Right ventricle myocardium inferior (tissue), 1 donor: ENCODE measurements at places on chromosomes 5 and 9. TPM values are rescaled to one million over a fixed set of nuclear protein-coding genes. Genes with fewer than 3 reads are reported as not detected.
A peak's percentile ranks its signal among the peaks of the same experiment; 100 is the strongest.

- DNase-seq: no peak
These were observed 253.3 kb downstream of the EDIL3 start for GRCh38 chr5:84131372-84131771.

- DNase-seq: no peak
These were observed 130.6 kb downstream of the DTWD2 start for GRCh38 chr5:118857700-118858099.

GRCh38 chr9:117480253-117480652, 65.4 kb upstream of the ASTN2 start:
- no peak for DNase-seq

Gene IL33
- 29.6 TPM for total RNA-seq

DNA sequence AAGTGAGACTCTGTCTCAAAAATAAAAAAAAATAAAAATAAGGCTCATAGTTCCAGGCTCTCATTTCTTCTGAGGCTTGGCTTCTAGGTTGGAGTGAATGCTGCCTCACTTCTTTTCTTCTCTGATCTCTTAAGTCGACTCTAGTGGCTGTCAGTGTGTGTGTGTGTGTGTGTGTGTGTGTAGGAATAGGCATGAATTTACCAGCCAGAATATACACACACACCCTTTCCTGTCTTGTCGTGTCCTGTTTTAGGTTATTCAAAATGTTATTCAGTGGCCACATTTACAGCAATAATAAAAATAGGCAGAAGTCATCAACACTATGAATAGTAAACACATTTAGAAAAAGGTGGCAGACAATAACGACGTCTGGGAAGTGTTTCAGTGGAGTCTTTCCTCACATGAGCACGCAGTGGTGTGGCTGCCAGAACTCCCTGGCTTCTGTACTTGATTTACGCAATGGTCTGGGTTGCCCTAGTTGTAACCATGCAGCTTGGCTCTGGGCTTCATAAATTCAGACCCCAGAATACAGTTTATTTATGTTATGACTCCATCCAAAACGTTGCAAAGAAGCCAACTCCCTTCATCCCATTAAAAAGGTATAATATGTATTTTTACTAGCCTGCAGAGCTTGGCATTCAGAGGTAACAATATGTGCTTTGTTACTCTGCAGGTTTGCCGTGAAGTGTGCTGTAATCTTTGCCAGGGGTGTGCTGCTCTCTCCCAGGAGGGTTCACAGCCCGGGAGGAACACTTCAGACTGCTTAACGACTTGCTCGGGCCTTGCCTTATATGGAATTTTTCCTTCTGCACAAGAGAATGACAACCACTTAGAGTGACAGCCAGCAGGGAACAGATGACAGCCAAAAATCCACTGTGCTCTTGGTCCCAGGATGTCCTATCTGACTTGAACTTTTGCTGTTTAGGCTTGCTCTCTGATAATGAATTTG, 34.4 kb upstream of the PALM2AKAP2 start:
- peak; percentile 78 for DNase-seq

Gene MZB1
- 1.2 TPM for total RNA-seq

DNA sequence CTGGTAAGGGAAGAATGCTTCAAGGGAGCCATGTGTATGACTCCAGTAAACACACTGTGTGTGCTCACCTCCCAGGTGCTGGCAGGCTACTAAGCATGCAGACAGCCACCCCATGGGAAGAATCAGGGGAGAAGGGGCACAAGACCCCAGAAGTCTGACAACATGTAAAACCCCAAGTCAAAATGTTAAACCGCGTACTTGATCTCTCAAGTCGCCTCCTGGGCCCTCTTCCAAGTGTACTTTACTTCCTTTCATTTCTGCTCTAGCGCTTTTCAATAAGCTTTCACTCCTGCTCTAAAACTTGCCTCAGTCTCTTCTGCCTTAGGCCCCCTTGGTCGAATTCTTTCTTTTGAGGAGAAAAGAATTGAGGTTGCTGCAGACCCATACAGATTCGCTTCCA, 31.3 kb downstream of the DAPK1 start:
- no peak for DNase-seq

Gene LCN15
- 0.46 TPM for total RNA-seq

GRCh38 chr5:172411484-172412072, 42.7 kb downstream of the SH3PXD2B start:
- DNase-seq: peak; percentile 71

DNA sequence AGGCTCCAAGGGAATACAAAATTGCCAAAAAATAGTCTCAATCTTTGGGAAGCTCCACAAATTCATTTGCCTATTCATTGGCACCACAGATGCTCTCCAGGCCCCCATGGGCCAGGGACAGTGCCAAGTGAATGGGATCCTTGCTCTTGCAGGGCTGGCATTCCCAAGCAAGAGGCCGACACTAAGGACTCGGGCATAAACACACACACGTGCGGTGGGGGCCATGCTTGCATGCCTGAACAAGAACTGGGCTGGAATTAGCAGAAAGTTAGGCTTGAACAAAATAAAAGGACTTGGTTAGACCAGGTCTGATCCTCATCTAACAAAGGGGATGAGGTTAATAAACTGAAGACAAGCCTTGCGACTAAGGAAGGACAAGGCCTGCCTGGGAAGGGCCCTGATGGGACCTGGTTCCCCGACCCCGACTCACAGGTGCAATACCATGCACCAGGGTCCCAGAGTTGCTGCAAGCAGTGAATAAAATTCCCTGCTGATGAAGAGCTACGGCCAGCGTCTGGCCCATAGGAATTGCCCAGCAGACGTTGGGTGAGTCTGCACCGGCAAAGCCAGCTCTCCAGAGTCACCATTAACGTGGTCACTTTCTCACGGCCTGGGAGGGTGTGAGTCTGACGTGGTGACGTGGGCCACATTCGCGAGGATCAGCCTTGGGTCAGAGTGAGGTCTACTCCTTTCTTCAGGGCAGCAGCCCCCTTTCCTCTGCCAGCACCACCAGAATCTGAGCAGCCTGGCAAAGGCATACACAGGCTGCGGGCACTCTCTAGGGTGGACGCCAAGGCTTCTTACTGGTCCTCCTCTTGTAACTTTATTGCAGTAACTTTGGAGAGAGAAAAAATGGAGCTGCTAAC, 77.4 kb upstream of the FCN1 start:
- DNase-seq: no peak

DNA sequence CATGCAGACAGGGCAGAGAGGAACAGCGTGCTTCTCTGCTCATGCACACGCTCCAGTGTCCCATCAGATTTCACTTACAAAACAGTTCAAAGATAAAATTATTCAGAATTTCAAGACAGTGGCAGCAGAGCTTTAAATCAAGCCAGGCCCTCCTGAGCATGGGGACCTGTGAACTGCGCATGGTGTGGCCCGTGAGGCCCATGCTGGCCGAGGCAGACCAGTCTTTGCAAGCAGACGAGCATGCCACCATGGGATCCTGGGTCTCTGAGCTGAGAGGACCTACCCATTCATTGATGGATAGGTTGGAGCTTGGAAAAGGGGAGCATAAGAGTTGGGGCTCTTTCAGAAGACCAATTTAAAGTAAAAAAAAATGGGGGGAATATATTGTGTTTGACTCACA, 35.0 kb upstream of the SAP30L start:
- no peak for DNase-seq

DNA sequence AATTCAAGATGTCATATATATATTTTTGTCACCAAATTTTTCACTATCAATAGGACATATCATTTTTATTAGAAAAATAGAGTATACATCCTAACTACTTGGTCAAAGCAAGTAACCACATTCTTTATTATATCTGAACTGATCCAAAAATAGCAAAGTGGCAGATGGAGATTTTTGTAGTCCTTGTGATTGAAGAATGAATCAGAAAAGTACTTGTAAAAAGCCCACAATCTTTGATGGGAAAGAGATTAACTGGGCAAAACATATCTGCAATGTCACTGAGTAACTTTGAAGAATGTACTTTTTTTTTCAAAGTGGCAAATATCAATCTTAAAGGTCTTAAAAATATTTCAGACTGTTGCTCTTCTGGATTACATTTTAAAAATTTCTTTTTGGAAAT, 1040.6 kb upstream of the SEMA6A start:
- no peak for DNase-seq

Gene DAPK1
- 6.3 TPM for total RNA-seq

Gene PCDHA2
- not detected for total RNA-seq

DNA sequence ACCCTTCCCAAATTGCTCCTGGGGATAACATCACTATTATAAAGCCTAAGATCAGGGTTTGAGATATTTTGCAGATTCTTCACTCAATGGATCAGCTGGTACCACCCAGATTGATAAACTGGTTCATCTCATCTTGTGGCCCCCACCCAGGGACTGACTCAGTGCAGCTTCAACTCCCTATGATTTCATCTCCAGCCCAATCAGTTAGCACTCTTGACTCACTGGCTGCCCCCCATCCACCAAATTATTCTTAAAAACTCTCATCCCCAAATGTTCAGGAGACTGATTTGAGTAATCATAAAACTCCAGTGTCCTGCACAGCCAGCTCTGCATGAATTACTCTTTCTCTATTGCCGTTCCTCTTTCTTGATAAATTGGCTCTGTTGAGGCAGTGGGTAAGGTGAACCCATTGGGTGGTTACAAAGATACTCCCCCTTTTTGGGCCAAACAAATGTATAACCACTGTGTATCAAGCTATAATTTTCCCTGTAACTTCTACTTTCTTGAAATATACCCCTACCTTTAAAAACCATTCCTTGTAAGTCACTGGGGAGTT, 263.3 kb upstream of the IL12B start:
- DNase-seq: no peak

DNA sequence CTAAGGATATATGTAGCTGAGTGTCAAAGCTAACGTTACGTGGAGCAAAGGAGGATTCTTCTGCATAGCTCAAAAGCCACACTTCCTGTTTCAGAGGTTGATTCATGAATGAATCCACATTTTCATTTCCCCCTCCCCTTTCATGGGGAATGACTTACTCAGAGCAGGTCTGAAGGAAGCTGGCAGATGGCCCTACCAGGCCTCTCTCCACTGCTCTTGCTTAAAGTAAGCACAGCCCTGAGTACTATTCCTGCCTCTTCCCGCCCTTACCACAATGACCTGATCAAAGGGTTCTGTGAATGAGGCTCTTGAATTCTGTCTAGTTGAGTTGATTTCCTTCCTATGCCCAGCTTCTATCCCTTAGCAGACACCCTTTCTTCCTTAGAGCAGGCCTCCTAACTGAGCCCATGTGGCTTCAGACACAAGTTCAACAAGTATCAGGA, 6.3 kb downstream of the IGIP start:
- no peak for DNase-seq

GRCh38 chr5:17769277-17769676, 135.0 kb downstream of the TAF11L14 start:
- DNase-seq: no peak

Gene MYMK
- total RNA-seq: not detected

Gene PCDHB2
- total RNA-seq: 1.7 TPM

Gene PJA2
- 70.5 TPM for total RNA-seq

DNA sequence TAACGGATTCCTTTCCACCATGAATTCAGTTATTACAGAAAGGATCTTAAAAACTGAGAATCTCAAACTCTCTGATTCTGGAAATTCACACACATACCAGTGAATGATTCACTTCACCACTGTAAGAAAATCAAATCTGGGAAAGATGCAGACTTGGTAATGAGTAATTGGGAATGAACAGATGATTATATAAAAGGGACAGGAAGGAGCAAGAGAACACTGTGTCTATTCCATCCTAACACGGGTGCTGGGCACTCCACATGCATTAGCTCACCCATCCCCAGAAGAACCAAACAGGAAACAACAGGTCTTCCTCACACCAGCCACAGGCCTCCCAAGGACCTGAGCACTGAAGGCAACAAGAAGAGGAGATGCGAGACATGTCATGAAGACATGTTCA, 74.8 kb upstream of the ZNF622 start:
- DNase-seq: no peak

Gene PFN3
- total RNA-seq: not detected

DNA sequence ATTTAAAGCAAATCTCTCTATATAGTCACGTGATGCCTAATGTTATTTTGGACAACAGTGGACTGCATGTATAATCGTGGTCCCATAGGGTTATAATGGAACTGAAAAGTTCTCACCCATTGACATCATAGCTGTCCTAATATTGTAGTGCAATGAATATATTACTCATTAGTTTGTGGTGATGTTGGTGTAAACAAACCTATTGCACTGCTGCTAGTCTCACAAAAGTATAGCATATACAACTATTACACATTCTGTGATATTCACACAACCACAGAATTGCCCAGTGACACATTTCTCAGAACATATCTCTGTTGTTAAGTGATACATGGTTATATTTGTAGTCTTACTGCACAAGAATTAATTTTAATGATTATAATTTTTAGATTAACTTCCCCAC, 37.7 kb downstream of the IPO11 start:
- DNase-seq: no peak

DNA sequence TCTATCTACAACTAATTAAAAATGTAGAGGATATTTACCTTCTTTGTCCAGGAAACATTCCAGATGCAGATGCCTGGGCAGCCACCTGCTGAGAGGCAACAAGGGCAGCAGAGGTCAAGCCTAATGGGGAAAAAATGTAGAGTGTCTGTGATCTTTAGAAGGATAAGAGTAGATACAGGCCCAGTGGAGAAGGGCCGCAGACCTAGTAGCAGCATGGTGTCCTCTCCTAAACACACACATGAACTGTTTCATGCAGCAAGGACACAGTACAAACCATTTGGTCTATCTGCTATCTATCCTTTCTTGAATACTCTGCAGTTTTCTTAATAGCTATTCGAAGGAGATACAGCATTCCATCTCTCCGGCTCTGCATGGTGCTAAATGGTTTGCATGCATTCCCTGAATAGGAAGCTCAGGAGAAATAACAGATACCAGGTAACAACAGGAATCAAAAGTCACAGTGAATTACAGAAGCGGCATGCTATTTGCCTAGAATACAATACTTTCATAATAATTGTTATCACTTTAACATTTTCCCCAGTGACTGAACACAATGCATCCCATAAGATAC, 107.3 kb downstream of the ZNF608 start:
- no peak for DNase-seq

Gene HTR4
- 0.22 TPM for total RNA-seq

DNA sequence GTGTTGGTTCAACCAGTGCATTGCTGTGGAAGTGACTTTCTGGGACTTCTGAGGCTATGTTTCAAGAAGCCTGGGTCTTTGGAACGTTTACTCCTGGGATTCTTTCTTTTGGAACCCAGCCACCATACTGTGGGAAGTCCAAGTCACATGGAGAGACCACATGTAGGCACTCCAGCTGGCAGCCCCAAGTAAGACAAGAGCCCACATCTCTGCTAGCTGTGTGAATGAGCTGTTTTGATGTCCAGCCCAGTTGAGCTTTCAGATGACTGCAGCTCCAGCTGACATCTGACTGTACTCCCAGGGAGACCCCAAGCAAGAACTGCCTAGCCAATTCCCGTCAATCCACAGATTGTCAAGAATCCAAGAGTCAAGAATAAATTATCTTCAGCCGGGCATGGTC, 60.1 kb upstream of the SPATA31D4 start:
- DNase-seq: no peak

GRCh38 chr9:20148416-20148815, 359.6 kb upstream of the SLC24A2 start:
- DNase-seq: no peak

GRCh38 chr5:61631438-61631941, 299.4 kb downstream of the ZSWIM6 start:
- DNase-seq: peak; percentile 82

Gene GGTA1
- total RNA-seq: 27.9 TPM

- DNase-seq: no peak
These were observed 35.9 kb downstream of the SAXO1 start for GRCh38 chr9:18997151-18997550.

Gene SPOUT1
- 17.4 TPM for total RNA-seq

Gene CCNJL
- total RNA-seq: 10.2 TPM

Gene LRRC14B
- 74.9 TPM for total RNA-seq
